CD4-positive, alpha-beta T cell treated with Interferon alpha-2 for 1 hour (primary cell): ENCODE measurements at places on chromosomes 1 and 21.

- DNase-seq, result no peak
These were observed 9.2 kb downstream of the ZBTB48 start for GRCh38 chr1:6588893-6589520.

GRCh38 chr1:8023287-8023994, 2.7 kb downstream of the ERRFI1 start:
- DNase-seq, result no peak

DNA sequence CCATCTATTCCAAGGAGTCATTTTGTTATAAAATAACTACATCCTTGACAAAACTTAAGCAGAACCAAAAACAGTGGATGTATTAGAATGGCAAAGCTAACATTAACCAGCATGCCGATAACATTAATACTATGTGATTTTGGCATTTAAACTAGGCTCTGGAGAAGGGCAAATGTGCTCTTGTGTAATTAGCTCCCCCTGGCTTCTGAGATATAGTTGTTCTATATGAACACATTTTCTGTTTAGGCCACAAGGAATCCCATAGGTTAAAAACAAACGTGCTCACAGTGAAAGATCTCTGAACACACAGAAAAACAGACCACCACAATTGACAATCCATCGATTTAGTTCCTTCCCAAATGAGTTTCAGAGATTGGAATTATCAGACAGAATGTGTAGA, 57.4 kb upstream of the TARS2 start:
- DNase-seq, result peak; percentile 34

- DNase-seq, result no peak
These were observed 41.7 kb upstream of the PTCH2 start for GRCh38 chr1:44884746-44885145.

GRCh38 chr1:2091611-2092604, 41.7 kb downstream of the PRKCZ start:
- DNase-seq, result peak; percentile 47
